Daoy (cell line): ENCODE measurements at places on chromosomes 3 and 15. TPM values are rescaled to one million over a fixed set of nuclear protein-coding genes. Genes with fewer than 3 reads are reported as not detected.
A peak's percentile ranks its signal among the peaks of the same experiment; 100 is the strongest.

DNA sequence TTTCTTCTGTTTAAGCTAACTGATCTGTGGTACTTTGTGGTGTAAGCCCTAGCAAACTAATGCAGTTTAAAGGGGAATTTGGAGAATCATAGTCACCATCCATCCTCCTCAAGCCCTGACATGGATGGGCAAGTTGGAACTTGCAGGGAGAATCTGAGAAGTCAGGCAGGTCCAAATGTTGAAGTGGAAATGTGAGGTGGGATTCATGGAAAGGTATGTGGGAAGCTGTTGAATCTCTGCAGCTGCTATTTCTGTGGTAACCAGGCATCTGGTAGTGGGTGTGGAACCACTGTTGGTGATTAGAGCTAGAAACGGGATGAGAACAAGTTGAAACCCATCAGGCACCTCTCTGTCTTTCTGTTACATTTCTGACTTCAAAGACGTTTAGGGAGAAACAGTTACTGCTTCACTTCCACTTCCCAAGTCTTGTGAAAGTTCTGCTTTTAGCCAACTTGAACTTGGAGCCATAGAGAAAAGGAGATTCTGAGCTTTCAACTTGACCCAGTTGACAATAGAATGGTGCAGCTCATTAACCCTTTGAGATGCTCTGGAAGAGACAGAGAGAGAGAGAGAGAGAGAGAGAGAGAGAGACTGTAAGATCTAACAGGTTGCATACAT is 38.1 kb upstream of the NMNAT3 start:
- DNase-seq, result no peak

GRCh38 chr3:11612515-11613188 is 31.1 kb downstream of the VGLL4 start:
- DNase-seq, result no peak

DNA sequence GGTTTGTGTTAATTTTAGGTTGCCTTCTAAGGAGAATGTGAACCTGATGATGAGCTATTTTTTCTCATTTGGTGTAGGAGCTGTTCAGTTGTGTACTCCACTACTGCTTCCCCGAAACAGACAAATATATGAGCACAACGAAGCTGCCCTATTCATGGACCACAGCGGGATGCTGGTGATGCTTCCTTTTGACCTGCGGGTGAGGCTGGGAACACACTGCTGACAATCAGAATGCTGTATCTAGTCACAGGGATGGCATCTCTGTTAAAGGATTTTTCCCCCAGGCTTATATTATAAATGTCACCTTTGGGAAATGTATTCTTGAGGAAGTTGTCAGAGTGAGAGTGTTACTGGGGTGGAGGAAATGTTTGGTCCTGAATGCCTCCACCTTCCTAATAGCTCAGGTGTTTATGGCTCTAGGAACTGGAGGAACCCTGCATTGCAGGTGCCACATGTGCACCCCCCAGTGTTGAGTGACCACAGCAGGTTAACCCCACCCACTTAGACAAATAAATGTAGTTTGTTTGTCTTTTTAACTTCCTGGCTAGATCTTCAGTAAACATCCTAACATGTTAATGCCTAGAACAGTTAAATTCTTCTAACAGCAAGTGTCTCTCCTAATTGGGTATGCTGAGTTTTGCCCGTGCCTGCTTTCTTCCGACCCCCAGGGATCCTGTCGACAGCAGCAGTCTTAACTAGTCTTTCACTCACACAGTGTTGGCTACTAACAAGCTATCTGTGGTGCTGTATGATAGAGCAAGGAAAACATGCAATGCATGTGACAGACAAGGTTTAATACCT is 35.7 kb downstream of the SRP14 start:
- DNase-seq, result no peak

DNA sequence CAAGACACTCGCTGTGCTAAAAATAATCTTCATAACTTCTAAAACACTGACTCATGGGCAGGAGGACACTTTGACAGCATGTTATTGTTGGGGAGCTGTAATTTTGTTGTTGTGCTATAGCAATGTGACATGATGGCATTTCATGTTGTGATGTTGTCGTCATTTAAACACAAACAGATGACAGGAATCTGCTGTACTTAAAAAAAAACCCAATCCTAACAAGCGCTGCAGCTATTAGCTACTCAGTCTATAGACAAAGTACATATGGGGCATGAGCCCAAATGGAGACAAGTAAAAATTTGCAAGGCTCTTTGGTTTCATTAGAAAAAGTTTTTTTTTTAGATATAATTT is 828 bp upstream of the ATOSA start:
- no peak for DNase-seq

DNA sequence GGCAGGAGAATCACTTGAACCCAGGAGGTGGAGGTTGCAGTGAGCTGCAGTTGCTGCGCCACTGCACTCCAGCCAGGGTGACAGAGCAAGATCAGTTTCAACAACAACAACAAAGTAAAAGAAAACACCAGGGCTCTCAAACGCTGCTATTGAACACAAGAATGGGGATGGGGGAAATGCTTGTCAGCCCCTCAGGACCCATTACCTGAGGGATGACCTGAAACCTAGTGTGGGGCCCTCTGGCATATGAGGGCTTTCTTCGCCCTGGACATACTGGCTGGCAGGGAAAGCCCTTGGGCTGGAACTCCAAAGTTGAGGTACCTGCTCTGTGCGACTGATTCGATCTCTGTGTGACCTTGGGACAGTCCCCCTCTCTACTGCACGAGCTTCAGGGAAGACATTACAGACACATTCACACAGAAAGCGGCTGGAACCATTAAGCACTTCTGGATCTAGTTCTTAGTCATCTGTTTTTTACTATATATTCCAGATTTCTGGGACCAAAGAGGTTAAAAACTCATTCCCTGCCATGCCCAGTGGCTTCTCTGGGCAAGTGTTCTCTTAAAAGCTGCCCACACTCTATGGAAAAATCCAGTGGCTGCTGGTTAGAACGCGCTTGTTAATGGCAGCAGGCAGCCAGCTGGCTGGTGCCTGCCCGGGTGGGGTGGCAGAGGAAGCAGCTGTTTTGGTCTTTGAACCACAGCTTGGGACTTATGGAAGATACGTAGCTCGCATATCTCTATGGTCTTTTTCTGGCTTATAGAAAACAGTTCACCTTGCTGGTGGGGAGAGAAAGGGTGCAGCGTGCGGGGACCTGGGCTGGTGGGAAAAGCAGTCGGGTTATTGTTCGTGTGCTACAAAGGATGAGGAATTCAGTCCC is 57.2 kb downstream of the ATP1B3 start:
- DNase-seq, result no peak

DNA sequence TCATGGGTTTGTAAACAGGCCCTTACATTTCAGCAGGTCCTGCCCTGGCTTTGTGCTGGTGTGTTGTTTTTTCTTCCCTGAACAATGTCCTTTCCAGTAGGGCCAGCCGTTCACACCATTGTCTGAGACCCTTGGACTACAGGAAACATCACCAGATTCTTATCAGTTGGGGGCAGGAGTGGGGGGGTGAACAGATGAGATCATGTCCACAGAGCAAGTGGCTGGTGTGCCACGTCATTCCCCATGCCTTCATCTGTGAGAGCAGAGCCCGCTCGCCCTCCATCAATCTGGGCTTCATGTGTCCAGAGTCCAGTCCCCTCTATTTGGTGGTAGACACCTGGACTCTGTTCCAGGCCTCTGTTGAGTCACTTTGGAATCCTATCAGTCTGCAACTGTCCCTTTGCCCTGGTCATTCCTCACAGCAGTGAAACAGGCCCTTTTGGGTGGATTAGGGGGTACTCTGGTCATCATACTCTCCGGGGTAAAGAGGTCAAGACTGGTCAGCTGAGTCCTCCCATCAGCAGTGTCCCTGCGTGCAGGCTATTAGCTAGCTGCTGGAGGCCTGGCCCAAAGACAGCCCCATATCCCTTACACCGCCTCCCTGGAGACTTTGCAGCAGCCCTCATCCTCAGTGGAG is 15.0 kb downstream of the SEMA3G start:
- DNase-seq, result peak; percentile 66

GRCh38 chr15:47756872-47757271 is 39.6 kb downstream of the SEMA6D start:
- peak; percentile 60 for DNase-seq

- no peak for DNase-seq
Measured at GRCh38 chr3:7562892-7563291, 702.0 kb downstream of the GRM7 start.

DNA sequence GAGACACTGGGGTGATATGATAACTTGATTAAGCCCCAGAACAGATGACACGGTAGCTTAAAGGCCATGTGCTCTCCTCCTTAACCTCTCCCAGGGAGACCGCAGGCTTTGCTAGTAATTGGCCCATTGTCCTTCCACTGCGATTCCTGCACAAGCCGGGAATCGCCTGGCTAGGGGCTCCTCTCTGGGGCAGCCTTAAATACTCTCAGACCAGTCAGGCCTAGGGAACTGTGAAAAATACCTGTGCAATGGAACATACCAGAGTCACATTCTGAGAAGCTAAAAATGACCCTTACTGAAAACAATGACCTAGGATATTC is 56.3 kb downstream of the CPN2 start:
- DNase-seq, result no peak

DNA sequence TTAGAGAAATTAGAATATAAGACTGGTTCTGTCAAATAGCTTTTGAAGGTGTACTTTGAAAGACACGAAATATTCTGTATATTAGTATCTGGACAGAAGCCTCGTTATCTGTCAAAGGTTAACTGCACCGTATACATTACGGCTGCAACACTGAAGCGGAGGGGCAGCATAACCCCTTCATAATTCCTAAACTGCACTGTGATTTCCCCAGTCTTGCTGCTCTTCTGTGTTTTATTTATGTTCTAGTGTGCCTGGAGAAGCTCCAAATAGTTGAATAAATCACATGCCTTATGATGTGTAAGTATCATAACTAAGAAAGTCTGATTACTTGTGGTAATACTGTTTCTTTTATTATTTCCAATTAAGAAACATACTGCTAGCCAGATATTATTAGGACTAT is 285.7 kb upstream of the ROBO2 start:
- DNase-seq, result no peak

- DNase-seq, result no peak
Measured at GRCh38 chr3:30904996-30905395, 10.5 kb upstream of the GADL1 start.

GRCh38 chr15:90465930-90466567 is 63.7 kb upstream of the CRTC3 start:
- peak; percentile 15 for DNase-seq

DNA sequence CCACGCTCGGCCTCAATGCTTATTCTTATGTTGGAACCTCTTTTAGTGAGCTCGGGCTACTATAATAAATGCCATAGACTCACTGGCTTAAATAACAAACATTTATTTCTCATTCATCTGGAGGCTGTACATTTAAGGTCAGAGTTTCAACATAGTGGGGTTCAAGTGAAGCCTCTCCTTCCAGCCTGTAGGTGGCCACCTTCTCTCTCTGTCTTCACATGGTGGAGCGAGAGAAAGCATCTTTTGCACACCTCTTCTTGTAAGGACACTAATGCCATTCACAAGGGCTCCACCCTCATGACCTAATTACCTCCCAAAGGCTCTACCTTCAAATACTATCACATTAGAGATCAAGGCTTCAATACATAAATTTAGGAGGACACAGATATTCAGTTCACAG is 520.3 kb upstream of the EPHA6 start:
- DNase-seq, result no peak

GRCh38 chr3:45409921-45410320 is 21.5 kb downstream of the LARS2 start:
- no peak for DNase-seq

DNA sequence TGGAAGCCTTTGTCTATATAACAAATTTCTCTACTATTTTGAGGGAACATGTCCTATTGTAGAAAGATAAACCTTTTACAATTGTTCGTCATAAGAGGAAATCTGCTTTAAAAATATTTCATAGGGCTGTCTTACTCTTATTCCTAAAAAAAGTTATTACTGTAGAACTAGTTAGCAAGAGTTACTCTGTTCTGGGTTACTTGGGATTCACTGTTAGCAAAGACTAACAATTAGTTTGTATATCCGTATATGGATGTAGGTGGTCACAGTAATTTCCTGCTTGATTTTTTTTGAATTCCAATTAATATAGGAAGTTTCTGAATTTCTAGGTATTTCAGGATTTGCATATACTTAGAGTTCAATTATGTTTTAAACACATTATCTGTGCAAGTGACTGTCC is 413.5 kb downstream of the RBMS3 start:
- no peak for DNase-seq

DNA sequence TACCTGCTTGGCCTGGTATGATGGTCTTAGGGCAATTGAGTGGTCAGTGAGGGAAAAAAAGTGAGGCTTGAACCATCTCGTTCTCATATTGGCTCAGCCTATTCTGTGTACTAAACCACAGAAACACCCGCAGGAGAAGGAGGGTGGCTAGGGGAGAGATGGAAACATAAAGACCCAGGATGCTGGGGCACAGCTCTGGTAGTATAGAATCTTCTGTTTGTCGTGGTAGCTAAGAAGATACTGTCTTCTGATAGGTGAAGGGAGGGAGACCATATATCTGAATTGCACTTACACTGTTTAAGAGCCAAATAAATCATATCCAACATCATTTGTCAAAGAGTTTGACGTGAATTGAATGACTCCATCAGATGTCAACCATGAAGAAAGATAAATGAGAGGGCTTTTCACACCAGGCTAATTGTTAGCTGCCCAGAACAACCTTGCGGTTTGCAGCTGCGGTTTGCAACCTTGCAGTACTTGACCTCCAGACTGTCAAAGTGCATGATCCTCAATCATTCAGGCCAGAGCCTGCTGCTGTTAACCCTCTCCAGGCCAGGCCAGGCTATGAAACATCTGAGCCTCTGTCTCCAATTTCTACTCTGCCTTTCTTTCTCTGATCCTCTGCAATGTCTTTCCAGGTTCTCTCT is 40.9 kb upstream of the PIK3R4 start:
- DNase-seq, result peak; percentile 13

- no peak for DNase-seq
Measured at GRCh38 chr3:197542741-197543454, 12.9 kb downstream of the BDH1 start.

DNA sequence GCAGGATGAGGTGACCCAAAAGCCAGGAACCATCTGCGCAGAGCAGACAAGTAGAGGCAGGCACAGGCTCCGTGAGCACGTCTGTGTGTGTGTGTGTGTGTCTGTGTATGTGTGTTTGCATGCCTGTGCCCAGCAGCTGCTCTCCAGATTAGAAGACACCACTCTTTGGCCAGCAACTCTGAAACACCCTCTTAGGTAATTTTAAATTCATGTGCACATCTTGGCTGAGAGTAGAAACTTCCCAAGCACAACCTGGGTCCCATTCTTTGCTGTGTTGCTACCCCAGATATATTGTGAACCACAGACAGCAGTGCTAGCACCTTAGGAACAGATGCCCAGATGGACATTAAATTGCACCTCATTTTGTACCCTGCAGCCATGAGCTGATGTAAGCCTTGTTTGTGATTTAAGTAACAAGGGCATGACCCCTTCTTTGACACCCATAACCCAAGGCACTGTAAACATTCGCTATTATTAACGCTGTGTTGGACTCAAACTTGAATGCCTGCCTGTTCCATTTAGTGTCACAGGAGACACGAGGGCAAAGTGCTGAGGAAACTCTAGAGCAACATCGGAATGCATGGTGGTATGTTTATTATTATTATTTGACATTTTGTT is at the start of gene FILIP1L:
TSS of gene FILIP1L (minus strand) at position 89 of the 618 bp plus-strand sequence.
- no peak for DNase-seq

The P2RY13 gene
- not detected in 2 replicates for total RNA-seq

The PTH1R gene
- not detected in 2 replicates for total RNA-seq

The TRPM1 gene
- not detected in 2 replicates for total RNA-seq

The MESP2 gene
- total RNA-seq, result 0.29 and 0.54 TPM in 2 replicates

The NMNAT3 gene
- 2.0 and 3.7 TPM in 2 replicates for total RNA-seq

The CHL1 gene
- not detected in 2 replicates for total RNA-seq

The PIGB gene
- 14.2 and 15.0 TPM in 2 replicates for total RNA-seq
